ENCODE measurements at places on chromosomes 1 and 21.

DNA sequence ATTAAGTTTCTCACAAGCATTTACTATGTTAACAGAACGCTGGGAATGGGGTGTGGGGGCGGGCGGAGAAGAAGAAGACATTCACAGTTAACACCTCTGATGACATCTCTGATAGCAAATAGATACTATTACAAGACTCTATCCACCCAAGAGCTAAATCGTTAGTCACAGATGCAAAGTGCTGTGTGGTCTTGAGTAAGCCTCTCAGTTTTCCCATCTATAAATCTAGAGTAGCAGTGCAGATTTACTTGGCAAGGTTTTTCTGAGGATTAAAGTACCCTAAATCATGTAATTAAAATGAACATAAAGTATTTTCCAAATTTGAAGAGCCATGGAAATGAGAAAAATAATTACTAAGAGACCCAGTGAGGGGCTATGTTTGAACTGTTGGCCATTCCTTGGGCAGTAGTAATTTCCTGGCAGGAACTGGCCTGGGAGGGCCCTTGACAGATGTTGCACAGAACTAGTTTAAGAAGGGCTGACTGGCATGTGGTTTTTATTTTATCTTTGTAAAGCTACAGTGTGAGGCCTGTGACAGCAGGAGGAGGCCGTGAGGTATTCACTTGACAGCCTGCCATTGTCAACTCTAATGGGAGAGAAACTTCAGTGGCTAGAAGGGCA is 58.7 kb upstream of the APOBEC4 start:
- no peak for DNase-seq

- DNase-seq: no peak
These were observed 43.1 kb downstream of the IL12RB2 start for GRCh38 chr1:67350783-67351182.

GRCh38 chr21:43208561-43209332 is 39.9 kb downstream of the CRYAA start:
- no peak for DNase-seq

DNA sequence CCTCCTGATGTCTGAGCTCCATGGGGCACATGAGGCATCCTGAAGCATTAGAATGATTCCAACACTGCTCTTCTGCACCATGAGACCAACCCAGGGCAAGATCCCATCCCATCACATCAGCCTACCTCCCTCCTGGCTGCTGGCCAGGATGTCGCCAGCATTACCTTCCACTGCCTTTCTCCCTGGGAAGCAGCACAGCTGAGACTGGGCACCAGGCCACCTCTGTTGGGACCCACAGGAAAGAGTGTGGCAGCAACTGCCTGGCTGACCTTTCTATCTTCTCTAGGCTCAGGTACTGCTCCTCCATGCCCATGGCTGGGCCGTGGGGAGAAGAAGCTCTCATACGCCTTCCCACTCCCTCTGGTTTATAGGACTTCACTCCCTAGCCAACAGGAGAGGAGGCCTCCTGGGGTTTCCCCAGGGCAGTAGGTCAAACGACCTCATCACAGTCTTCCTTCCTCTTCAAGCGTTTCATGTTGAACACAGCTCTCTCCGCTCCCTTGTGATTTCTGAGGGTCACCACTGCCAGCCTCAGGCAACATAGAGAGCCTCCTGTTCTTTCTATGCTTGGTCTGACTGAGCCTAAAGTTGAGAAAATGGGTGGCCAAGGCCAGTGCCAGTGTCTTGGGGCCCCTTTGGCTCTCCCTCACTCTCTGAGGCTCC is 11.1 kb upstream of the RASSF5 start:
- DNase-seq: no peak
